ENCODE measurements at places on chromosomes 7 and 10.
A peak's percentile ranks its signal among the peaks of the same experiment; 100 is the strongest.

- DNase-seq, result no peak
Observed at GRCh38 chr7:131835141-131835540, 278.7 kb upstream of the PODXL start.

DNA sequence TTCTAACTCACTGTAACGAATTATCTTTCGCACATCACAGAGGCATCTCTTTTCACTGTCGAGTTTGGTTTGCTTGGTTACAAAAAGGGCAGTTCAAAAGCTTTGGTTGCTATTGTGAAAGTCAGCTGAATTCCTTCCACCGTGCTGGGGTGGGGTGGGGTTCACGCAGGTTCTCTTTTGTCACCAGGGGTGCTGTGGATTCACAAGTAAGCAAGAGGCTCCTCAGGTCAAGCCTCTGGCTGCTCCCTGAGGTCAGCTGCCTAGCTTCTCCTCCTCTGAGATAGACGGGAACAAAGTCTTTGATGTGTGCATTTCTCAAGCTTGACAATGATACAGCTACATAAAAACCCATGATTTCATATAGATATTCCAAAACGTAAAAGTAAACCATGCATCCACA, 47.7 kb downstream of the EGFR start:
- no peak for DNase-seq

- no peak for DNase-seq
Observed at GRCh38 chr10:63415640-63416244, 50.0 kb downstream of the JMJD1C start.

DNA sequence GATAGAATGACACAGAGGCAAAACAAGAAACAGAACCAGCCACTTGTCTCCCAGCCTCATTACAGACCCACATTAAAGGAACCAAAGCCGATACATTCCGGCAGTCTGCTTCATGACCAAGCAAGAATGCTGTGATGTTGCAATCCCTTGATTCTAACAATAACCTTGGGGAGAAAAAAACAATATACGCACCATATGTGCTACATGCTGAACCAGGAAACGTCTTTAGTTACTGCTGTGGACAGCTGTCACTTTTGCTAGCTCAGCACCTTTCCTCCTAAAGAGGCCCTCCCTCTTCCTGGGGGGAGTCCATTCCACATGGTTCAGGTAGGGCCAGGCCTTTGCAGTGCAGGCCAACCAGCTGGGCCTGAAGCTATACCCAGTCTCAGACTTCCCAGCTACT, 79.1 kb downstream of the PRTFDC1 start:
- no peak for DNase-seq

GRCh38 chr10:114709984-114710383, 51.9 kb upstream of the ABLIM1 start:
- DNase-seq, result no peak

DNA sequence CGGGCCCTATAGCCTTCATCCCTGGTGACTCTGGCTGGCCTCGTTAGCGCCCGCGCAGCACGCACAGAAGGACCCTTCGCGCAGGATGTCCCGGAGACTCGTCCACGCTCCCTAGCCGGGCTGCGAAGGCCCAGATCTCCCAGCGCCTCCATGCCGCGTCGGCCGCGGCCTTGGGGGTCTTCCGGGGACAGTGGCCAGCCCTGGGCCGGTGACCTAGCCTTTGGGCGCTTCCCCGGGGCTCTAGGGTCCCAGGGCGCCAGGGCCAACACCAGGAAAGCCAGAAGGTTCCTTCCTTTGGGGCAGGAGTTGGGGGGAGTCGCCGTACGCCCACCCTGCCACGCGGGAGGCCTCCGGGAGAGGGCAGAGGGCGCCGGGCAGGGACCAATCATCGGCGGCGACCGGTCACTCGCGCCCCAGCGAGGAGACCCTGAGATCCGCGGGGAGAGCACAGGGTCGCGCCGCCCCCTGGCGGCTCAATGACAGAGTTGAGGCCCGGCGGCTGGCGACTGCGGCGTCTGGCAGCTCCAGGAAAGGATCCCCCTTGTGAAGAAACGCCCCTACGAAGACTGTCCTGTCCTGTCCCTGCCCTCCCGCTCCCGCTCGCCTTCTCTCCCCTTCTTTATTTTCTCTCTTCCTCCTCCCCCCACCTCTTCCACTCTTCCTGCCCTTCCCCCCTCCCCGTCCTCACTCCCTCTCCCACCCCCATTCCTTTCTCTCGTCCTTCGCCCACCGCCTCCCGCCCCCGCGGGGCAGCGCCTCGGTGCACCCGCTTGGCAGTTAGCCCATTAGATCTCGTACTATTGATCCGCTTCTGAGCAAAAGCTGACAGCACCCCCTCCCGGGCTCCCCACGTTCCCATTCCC, 62.3 kb upstream of the LBX1 start:
- peak; percentile 60 for DNase-seq

DNA sequence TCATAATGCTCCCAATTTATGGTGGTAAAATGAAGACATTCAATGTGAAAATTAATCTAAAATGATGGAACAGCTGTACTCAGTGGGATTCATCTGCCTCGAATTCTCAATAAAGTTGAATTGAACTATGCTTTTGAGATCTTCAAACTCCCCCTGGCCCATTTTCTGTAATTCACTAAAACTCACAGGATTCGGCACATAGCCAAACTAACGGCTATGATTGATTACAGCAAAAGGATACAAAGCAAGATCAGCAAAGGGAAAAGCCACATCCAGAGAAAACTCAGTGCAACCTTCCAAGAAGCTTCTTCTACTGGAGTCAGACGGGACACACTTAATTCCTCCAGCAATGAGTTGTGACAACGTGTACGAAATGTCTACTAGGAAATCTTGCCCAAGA, 307.5 kb downstream of the CNTNAP2 start:
- DNase-seq, result no peak

DNA sequence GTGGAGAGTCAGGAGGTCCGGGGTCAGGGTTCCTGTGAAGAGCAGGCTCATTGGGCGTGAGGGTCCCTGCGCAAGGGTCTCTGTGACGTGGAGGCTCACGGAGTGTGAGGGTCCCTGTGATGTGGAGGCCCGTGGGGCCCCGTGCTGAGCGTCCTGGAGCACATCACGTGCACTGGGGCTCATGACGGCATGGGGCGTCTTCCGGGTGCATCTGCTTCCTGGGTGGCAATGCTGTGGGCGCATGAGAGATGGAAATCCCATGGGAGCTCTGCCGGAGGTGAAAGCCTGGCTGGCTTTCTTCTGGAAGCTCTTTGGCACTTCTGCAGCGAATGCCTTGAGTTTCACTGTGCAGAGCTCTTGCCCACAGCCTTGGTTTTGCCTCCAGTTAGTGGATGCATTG, 71.4 kb downstream of the WDR37 start:
- DNase-seq, result no peak

Measured in hematopoietic multipotent progenitor cell (in vitro differentiated cells).